ENCODE measurements at places on chromosomes 7 and 10.

DNA sequence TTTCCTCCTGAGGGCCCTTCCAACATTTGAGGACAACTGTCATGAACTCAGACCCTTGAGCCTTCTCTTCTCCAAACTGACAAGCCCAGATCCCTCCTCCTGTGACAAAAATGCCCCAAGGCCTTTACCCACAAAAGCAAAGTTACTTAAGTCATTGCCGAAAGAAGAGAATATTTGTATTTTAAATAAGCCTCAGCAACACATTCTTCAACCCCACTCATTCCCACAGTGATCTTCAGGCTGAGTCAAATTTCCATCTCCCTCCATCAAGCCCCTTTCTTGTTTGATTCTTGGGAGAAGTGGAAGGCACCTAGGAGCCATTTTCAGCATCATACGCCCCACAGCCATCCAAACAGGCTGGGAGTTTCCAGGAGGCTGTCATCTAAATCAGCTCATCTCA, 150.8 kb upstream of the PDE1C start:
- DNase-seq: no peak

DNA sequence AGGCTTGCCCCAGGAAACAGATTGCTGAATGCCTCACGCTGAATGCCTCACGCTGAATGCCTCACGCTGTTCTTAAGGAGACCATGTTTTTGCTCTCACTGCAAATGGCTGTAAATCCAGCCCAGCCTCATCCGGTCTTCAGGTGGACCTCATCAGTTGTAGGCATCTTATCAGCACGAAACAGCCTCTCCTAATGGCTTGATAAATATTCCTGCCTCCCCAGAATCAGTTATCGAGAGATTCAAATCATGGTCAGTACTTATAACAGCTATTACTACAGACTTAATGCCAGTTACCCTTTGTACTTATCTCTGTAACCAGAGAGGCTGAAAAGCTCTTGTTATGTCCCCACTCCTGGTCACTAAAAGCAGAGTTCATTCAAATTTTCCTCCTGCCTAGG, 290.6 kb downstream of the FZD1 start:
- DNase-seq: no peak

DNA sequence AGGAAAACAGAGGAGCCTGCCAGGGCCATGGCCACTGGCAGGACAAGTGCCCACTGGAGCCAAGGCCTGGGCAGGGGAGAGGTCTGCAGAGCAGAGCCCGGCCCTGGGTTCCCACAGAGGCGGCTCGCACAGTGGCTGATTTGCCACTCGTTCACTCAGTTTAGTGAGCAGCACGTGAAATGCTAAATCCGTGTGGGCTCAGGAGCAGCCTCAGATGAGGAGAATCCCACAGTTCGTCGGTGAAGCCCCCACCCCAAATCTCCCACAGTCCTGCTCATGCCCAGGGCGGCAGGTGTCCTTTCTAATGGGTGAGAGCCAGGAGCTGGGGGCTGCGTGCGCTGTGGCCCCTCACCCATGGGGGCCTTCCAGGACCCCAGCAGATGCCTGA, 107.7 kb upstream of the FAM20C start:
- DNase-seq: no peak

DNA sequence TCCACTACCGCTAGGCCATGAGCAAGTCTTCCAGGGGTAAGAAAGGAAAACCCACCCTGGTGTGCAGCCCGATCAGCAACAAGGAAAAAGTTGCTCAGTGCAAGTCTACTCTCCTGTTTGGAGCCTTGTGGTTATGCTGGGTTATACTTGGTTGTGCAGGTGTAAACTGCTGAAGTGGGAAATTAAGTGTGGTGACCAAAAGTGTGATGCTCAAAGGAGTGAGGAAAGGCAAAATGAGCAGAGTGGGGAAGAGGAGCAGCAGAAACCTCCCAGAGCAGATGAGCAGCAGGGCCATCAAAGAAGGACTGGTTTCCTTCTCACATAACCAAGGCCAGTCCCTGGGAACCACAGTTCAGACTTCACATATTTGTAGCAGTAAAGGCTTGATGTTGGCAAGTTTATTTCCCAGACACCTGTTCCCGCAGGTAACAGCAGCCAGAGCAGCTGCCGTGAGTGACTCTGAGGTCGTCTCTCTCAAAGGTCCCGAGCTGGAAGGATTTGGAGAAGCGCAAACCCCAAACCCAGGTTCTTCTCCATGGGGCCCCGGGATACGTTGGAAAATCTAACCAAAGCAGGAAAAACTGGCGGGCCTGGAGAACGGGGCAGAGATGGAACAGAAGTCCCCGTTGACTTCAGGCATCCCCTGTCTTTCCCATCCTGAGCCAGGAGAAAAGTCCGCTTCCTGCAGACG, 607 bp upstream of the SMO start:
- DNase-seq: no peak

DNA sequence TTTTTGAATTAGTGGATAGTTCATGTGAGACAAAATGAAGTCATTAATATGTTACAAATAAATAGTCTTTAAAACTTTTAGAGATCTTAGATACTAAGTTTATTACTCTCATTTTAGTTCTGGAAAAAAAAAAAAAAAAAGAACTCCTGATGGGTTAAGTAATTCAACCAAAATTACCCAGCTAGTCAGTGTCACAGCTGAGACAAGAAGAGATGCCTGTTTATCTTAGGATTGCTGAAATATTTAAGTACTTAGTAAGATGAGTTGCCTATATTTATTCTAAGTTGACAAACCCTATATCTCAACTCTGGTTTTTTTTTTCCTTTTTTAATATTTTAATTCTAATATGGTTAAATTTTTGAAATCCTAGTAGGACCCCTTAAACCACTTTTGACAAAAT, 781.0 kb upstream of the LRRN3 start:
- DNase-seq: no peak

GRCh38 chr10:11179516-11180105, 161.9 kb downstream of the CELF2 start:
- DNase-seq: no peak

DNA sequence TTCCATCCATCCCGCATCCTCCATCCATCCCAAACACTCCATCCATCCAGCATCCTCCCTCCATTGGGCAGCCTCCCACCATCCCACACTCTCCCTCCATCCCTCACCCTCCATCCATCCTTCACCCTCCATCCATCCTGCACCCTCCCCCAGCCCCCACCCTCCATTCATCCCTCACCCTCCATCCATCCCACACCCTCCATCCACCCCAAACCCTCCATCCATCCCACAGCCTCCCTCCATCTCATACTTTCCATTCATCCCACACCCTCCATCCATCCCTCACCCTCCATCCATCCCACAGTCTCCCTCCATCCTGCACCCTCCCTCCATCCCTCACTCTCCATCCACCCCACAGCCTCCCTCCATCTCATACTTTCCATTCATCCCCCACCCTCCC, 60.4 kb downstream of the FOXI2 start:
- no peak for DNase-seq

DNA sequence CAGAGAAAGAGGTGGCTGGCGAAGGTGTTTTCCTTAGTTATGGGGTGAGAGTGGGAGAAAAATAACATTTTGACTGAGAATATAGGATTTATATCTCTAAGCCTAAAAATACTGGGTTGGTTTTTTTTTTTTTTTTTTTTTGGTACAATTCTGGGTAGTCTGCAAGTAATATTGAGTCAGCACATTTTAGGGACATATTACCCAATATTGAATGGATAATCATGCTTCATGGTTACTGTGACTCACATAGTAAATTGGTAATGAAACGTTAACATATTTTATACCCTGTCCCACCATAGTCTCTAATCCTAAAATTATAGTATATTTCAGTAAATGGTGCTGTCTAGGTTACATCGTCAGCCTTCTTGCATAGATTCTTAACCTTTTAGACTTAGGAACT, 91.4 kb downstream of the TPST1 start:
- no peak for DNase-seq

All from GOT3 (cell line).